ENCODE measurements at places on chromosomes 7 and 10. TPM values are rescaled to one million over a fixed set of nuclear protein-coding genes. Genes with fewer than 3 reads are reported as not detected.

DNA sequence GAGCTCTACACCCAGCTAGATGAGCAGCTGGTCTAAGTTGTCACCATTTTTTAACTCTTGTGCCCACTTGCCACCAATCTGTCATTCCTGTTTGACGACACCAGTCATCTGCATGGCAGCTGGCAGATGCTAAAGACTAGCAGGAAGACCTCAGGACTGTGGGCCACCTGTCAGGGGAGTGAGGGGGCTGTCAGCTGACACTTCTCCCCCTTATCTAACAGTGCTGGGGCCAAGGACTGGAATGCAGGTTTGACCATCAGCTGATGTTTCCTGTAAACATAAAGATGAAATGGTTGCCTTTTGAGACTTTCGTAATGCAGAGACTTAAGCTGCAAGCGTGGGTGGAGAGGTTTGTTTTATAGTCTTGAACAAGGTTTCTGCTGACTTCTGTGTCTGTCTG, 93.5 kb downstream of the WNT2 start:
- DNase-seq: peak; percentile 98

NUPR2 gene
- total RNA-seq: not detected

GRCh38 chr7:141406347-141406746, 144.9 kb upstream of the AGK start:
- DNase-seq: no peak

CNTNAP2 gene
- not detected for total RNA-seq

GRCh38 chr7:149145031-149145845, 2.0 kb upstream of the ZNF398 start:
- DNase-seq: no peak

GRCh38 chr10:71571460-71572175, 148.0 kb downstream of the C10orf105 start:
- no peak for DNase-seq

DDX50 gene
- 35.8 TPM for total RNA-seq

SNCG gene
- total RNA-seq: 3.5 TPM

DNA sequence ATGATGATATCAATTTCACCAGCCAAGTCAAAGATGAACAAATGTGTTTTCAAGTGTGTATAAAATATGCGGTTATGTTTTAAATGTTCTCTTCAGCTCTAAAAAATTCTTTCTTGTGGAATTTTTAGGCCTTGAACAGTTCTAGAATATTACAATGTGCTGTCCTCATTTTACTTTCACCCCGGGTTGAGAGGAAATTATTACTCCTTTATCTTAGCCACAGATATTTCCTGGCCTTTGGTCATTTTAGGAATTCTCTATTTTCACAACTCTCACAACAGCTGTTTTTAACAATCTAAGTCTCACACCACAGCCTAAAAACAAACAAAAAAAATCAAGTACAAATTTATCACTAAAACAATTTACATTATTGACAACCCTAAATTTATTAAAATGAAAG, 112.2 kb upstream of the HGF start:
- peak; percentile 72 for DNase-seq

DNAH11 gene
- total RNA-seq: under 0.01 TPM

PTTG1IP2 gene
- not detected for total RNA-seq

- peak; percentile 28 for DNase-seq
Measured at GRCh38 chr7:42340436-42340835, 103.4 kb upstream of the GLI3 start.

DNA sequence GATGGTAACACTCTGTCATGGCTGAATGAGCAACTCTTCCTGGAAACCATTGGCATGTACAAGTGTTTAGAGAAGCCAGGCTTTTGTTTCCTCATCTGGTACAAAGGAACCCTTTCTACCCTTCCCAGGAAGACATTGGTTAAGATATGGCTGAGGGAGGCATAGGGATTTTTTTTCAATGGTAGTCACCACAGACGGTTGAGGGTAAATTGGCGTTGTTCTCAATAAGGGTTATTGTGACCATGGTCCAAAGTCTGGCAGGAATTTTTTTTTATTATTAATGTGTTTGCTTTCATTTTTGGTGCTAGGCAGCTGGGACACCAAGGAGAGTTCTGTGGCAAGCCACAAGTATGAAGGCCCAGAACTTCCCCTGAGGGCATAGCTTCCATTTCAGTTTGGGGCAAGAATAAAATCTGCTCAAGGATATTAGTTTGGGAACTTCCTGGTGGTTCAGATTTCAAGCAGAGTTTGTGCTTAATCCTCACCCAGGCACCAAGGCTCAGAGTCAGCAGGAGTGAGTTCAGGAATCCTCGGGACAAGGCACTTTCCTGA, at the start of gene PLEKHS1:
TSS of gene PLEKHS1 (plus strand) at position 502 of the 552 bp plus-strand sequence. CDS start 3,596 bp downstream, outside the sequence.
- DNase-seq: peak; percentile 18

GRCh38 chr10:3763035-3763456, 22.0 kb downstream of the KLF6 start:
- DNase-seq: no peak

DNA sequence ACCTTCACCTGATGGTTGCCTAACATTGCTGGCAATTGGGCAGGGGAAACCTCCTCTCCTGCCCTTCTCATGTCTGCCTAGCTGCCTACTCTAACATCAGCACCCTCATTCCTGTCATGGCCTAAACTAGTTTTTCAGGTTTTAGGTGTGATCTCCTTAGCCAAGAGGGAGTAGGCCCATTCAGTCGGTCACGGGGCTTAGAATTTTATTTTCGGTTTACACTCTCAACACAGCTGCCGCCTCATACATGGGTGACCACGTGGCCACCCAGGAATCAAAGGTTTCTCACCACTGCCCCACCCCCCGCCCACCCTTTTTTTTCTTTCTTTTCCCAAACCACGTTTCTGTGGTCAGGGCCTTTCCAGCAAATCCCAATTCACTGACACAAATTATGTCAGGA, 97.2 kb downstream of the RALA start:
- DNase-seq: no peak

NCF1 gene
- total RNA-seq: not detected

GRCh38 chr7:37054624-37055241, 330.4 kb upstream of the AOAH start:
- DNase-seq: peak; percentile 77

DNA sequence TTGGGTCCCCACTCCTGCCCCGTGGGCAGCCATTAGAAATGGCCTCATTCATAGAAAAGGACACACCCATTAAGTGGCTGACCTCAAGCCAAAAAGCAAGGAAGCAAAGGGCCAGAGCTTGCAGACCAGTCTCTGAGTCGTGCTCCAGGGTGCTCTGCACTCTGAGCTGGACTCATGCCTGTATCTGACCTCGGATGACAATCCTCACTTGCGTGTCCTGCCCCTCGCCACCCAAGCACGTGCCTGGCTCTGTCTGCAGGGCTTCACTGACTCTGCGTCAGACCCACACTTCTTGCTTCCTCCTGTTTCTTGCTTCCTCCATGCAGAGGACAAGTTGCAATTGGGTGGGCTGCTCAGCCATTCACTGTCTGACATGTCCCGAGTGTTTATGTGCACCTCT, 138.8 kb downstream of the OAT start:
- DNase-seq: no peak

ZNF488 gene
- total RNA-seq: not detected

DNA sequence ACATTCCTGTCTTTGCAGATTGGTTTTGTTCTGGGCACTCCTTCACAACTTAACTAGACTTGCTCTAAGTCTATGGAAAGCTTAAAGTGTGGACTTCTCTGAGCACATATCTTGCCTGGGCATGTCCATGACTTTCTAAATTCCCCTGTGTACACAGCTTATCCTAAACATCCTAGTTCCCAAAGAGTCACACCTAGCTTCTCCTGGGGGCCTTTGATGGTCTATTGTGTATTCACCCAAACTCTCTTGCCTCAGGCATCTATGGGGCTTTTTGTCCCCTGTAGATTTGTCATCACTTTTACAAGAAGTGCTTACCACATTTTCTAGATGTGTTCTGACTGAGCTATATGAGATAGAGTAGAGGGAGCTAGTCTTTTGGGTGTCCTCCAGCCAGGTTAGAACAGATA, 12.2 kb upstream of the ZNF488 start:
- no peak for DNase-seq

- DNase-seq: no peak
Measured at GRCh38 chr10:70084189-70084588, 31.5 kb downstream of the MACROH2A2 start.

DNA sequence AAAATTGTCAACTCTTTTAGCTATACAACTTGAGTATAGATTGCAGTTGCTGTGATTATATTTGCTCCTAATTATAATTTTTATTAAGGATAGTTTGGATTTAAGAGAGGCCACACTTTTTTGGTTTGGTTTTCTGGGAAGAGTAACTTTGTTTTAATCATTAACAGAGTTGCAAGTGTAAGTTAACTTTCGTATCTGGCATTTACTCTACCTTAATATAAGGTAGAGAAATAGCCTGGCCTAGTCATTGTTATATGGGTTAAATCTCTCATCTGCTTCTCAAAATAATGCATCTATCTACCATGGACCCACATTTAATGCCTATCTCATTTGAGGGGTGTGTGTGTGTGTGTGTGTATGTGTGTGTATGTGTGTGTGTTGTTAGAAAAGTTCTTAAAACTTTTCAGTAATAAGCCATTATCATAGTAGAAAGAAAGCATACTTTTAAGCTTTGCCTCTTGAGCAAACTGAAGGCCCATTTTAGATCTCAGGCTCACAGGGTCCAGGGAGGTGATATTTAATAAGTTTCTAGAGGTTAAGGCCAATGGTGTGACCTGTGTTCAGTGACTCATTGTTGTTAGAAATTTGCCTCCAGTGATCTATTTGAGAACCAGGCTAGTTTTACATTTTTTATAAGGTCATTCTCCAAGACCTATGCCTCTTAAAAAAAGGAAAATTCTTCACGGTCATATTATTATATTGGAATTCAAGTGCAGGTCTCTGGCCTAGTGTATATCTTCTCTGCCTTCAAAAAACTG, 10.9 kb upstream of the TEX47 start:
- DNase-seq: no peak

DNA sequence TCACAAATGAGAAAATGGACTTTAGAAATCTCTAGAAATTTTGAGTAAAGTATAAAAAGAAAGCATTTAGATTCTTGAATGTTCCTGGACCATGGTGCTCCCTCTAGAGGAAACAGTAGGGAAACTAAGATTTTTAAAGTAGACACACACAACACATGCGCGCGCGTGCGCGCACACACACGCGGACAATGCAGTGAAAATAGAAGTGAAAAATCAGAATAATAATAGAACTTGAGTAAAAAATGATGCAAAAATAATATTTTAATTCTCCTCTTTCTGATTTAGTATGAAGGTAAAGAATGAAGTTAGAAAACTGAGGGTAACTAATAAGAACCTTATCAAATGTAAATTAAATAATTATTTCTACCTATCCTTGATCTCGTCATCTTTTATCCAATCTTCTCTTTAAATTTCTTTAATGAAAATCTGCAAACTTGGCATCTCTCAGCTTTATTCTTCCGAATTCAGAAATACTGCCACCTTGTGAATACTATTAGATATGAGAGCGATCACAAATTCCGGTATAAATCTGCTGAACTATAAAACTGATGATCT, 117.0 kb upstream of the AMPH start:
- peak; percentile 24 for DNase-seq

CELF2 gene
- total RNA-seq: 0.97 TPM

DNA sequence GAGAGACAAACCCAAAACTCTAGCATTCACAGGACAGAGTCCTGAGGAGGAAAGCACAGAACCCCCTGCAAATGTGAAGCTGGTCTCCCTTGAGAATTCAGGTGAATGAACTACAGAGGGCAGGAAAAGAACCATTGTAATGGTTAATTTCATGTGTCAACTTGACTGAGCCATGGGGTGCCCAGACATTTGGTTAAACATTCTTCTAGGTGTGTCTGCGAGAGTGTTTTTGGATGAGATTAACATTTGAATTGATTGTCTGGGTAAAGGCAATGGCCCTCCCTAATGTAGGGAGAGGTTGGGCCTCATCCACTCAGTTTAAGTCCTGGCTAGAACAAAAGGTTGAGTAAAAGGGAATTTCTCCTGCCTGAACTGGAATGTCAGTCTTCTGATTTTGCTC, 15.7 kb upstream of the CDK1 start:
- no peak for DNase-seq

- DNase-seq: peak; percentile 27
Measured at GRCh38 chr10:42754155-42755027, 28.2 kb upstream of the BMS1 start.

- peak; percentile 14 for DNase-seq
Measured at GRCh38 chr10:4755286-4755989, 70.6 kb upstream of the AKR1E2 start.

DNA sequence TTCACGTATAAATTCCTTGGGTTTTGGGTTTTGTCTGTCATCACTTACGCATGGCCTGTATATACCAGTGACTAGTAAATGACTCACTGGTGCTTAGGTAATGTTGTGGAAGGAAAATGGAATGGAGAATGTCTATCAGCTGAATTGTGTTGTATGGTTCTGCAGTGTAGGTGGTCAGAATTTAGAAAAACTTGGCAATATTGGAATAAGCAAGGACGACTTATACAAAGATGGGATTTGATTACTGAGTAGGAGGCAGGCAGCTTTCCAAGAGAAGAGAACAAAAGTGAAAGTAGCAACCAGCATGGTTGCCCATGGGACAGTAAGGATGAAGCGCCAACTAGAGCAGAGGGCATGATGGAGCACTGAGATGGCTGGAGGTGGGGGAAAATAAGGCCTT, 168.6 kb upstream of the CSTF2T start:
- DNase-seq: peak; percentile 61

NODAL gene
- total RNA-seq: not detected

TLX1 gene
- total RNA-seq: not detected

ASZ1 gene
- under 0.01 TPM for total RNA-seq

EVX1 gene
- not detected for total RNA-seq

TEX47 gene
- not detected for total RNA-seq

DNA sequence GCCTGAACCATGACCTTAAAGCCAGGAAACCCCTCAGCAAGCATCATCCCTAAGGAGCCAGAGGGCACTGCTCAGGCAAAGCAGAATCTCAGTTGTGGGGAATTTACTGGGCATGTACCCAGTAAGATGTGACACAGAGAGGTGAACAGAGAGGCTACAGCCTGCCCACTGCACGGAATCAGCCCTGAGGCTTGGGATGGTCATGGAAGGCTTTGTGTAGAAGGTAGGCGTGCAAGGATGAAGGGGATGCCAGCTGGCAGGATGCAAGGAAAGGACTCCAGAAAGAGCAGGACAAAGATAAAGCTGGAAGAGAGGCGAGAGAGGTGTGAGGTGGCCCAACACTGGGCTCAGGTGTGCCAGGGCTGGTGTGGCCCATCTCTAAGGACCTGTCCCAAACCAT, 2.4 kb upstream of the AIFM2 start:
- DNase-seq: no peak

GRCh38 chr7:155227788-155228458, 69.8 kb upstream of the INSIG1 start:
- no peak for DNase-seq

ANKRD7 gene
- 0.86 TPM for total RNA-seq

- DNase-seq: no peak
Measured at GRCh38 chr10:129361676-129362376, 105.2 kb upstream of the MGMT start.

GRCh38 chr10:128981881-128982615, 485.0 kb upstream of the MGMT start:
- no peak for DNase-seq

Data from fibroblast of villous mesenchyme (primary cell).